Keratinocyte (primary cell): ENCODE measurements at places on chromosomes 7 and 10.

GRCh38 chr7:77697535-77697831 lies 1.2 kb downstream of the RSBN1L start:
- DNase-seq, result no peak

DNA sequence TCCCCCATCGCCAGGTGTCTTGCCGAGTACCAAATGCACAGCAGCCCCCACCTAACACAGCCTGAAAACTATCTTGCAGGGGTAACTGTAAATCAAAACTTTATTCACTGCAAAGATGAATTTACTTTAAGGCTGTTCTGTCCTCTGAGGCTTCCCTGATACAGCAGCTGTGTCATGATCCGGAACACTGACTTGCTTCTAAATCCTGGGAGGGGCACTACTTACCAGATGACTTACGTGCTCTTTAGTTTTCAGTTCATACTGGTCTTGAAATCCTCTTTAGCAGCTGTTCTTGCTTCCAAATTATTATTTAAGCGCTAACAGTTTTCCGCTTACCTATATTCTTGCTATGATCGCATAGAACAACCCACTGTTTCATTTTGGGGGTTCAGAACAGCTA lies 4.9 kb downstream of the DYNC1I1 start:
- no peak for DNase-seq

- no peak for DNase-seq
These were observed 227.4 kb upstream of the KAT6B start for GRCh38 chr10:74598891-74599566.

- no peak for DNase-seq
These were observed 578.7 kb downstream of the GLRX3 start for GRCh38 chr10:130714742-130715467.

DNA sequence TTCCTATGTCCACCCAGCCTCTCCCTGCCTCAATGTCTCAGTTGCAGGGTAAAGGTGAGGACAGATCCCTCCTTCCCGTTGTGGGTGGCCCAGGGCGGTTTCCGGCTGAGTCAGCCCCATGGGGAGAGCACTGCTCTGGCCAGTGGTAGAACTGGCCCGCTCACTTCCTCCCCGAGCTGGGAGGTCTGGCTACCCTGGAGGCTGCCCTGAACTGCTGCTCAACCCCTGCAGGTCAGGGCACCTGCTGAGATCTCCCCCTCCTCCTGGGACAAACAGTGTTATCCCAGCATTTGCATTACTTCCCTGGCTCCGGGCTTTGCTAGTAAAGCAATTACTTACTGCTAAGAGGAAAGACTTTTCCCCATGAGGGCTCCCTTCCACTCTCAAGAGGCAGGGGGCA lies 21.4 kb upstream of the IMPDH1 start:
- DNase-seq, result no peak

DNA sequence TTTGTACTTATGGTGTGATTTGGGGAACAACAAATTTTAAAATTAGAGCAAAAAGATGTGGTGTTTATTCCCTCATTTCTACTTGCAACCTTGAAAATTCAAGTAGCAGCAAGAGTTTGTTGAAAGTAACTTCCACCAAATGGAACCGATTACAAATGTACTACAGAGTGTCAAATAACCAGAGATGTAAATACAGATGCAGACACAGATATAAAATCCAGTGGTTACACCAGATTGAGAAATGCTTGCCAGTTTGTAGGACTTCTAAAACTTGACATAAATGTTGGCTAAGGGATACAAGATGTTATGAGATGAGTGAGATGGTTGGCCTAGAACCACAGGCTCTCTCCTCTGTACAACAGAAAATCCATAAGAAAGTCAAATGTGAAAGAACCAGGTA lies 162.1 kb downstream of the DIP2C start:
- DNase-seq, result no peak

GRCh38 chr7:17939211-17939605 lies 1.1 kb downstream of the SNX13 start:
- no peak for DNase-seq

GRCh38 chr10:6617309-6618076 lies 37.4 kb upstream of the PRKCQ start:
- no peak for DNase-seq

DNA sequence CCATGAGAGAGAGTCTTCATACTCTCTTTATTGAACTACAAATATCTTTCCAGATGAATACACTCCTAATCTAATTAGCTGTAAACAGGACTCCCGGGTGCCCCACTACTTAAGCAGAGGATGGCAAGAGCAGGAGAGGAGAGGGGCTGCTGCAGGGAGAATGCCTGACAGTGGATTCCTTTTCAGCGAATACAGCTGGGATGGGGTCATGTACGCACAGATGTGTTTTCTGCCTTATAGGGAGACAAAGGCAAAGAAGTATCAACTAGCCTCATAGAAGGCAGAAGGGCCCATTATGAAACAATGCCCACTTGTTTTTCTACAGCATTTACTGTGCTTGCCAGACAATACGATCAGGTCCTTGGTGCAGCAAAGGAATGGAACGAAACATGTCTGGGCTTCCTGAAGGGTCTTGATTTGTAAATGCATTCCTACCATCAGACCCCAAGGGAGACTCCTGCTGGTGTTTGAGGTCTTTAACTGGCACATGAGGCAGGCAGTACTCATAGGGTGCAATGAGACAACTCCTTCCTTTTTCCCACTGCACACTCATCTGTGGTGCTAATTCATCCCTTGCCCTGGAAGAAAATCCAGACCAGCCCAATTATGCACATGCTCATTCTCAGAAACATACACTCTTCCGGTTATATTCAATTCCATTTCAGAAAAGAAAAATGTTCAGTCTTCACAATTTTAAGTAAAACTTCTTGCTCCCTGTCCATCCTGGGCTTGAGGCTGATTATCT lies 117.1 kb downstream of the AOAH start:
- DNase-seq, result no peak

- no peak for DNase-seq
These were observed 1.3 kb upstream of the GFRA1 start for GRCh38 chr10:116274064-116274904.

DNA sequence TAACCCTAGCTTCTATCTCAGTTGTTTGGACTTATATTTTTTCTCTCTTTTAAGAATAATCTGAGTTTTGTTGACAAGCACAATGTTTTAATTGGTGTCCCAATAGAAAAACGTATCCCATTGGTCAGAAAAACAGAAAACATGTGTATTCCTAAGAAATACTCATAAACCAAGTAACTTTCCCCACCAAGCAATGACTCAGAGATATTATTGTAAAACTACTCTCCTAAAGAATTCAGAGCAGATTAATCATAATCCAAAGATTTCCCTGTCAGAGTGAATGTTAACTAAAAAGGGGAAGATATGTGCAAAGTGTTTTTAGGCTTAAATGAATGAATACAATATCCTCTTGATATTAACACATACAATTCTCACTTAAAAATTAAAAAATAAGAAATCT lies 29.4 kb upstream of the MBL2 start:
- DNase-seq, result no peak

DNA sequence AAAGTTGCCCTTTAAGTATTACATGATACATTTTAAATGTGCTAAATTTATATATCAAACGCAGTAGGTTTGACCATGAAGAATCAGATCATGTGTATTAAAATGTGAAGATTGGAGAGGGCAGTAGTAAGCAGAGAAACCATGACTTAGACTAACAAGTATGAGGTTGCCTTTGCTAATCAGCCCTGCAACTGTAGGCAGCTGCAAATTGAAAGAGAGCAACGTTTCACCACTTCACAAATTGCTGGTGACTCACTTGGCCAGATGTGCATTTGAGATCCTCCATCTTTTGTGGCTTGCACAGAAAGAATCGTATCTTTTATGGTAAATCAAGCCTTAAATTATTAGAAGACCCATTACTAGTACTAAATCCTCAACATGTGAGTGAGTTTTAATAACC lies 10.1 kb upstream of the SEMA3A start:
- DNase-seq, result no peak

GRCh38 chr10:43230101-43230908 lies 36.6 kb downstream of the RASGEF1A start:
- DNase-seq, result no peak

- no peak for DNase-seq
These were observed 16.0 kb upstream of the INPP5A start for GRCh38 chr10:132521466-132522102.

DNA sequence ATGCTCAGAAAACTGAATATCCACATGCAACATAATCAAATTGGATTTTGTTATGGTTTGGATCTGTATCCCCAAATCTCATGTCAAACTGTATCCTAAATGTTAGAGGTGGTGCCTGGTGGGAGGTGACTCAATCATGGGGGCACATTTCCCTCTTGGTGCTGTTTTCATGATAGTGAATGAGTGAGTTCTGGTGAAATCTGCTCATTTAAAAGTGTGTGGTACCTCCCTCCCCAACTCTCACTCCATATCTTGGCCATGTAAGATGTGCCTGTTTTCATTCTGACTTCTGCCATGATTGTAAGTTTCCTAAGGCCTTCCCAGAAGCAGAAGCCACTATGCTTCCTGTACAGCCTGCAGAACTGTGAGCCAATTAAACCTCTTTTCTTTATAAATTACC lies 239.6 kb upstream of the KLF14 start:
- no peak for DNase-seq

DNA sequence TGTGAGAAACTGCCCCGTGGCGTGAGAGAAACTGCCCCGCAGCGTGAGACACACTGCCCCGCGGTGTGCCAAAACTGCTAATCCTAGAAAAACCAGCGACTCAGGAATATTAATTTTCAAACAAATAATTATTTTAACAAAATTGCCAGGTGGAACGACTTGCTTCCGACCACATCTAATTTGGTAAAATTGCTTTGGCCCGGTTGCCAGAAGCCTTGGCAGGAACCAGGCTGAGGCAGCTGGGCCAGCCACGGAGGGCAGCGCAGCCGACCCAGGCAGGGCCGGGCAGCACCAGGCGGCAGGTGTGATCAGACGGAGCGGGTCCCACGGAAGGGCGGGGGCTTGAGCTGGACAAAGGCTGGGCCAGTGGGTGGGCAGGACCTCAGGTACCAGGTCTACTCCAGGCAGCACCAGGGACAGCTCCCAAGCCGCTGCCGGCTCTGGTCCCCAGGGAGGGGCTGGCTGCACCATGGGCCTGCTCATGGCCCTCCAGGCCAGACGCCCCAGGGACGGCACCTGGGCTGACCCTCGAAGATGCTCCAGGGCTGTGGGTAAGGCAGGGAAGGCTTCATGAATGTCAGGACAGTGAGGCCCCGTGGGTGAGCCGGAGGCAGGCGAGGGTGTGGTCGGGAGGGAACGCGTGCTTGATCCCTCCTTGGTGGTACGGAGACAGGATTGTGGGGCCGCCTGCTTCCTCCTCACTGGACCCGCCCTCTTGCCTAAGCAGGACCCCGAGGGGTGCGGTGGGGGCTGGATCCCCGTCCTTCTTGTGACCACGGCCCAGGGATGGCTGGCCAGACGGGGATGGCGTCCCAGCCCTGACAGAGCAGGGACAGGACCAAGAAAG lies 7.7 kb upstream of the ADGRA1 start:
- no peak for DNase-seq

- no peak for DNase-seq
These were observed 537.8 kb upstream of the AUTS2 start for GRCh38 chr7:69060516-69060915.

DNA sequence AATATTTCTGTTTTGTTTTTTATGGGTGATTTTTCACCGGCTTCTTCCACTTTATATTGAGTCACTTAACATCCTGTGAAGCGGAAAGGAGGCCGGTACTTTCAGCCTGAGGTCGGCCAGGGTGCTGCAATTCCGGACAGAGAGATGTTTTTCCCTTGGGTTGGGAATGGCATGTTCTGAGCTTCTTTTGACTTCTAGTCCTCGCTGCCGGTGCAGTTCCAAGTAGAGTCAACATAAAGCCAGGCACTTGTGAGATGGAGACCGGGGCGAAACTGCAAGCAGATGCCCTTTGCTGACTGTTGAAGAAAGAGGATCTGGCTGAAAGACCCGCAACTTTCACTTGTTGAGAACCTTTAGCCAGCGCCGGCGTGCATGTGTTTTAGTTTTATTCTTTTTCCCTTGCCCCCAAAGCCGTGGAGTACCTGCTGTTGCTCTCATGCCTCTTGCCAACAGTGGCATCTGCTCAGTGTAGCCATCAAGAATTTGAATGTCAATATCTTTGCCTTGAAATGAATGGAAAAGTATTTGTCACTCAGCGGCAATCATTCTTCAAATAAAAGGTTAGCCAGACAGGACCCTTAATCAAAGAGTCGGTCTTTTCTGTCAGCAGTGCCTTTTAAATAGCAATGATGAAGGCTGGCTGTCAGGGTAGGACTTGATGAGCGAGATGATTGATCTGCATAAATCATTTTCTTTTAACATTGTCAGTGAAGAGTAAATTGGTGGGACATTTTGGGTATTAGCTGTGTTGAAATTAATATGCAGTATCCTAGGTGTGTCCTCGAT lies 351.2 kb downstream of the LRMDA start:
- no peak for DNase-seq

DNA sequence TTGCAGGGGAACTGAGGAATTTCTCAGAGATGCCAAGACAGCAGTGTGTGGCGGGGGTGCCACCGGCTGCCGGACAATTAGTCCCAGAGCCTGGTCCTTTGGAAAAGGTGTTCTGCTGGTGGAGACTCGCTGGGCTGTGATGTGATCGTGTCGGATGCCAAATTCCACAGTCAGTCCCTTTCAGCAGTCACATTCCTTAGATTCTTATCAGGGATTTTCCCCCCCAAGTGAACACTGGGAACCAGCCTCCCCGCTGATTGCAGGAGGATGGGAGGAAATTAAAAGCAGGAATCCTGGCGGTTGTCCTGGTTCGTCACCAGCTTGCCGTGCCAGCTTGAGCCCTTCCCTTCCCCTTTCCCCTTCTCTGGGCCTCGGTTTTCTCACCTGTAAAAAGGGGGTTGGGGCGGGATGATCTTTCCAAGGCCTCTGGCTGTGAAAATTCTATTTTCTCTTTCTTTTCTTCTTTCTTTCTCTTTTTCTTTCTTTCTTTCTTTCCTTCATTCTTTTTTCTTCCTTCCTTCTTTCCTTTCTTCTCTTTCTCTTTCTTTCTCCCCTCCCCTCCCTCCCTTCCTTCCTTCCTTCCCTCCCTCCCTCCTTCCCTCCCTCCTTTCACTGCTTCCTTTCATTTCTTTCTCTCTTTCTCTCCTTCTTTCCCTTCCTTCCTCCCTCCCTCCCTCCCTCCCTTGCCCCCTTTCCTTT lies 39.6 kb downstream of the COL26A1 start:
- DNase-seq, result no peak
